ENCODE measurements at places on chromosomes 5 and 9. TPM values are rescaled to one million over a fixed set of nuclear protein-coding genes. Genes with fewer than 3 reads are reported as not detected.

DNA sequence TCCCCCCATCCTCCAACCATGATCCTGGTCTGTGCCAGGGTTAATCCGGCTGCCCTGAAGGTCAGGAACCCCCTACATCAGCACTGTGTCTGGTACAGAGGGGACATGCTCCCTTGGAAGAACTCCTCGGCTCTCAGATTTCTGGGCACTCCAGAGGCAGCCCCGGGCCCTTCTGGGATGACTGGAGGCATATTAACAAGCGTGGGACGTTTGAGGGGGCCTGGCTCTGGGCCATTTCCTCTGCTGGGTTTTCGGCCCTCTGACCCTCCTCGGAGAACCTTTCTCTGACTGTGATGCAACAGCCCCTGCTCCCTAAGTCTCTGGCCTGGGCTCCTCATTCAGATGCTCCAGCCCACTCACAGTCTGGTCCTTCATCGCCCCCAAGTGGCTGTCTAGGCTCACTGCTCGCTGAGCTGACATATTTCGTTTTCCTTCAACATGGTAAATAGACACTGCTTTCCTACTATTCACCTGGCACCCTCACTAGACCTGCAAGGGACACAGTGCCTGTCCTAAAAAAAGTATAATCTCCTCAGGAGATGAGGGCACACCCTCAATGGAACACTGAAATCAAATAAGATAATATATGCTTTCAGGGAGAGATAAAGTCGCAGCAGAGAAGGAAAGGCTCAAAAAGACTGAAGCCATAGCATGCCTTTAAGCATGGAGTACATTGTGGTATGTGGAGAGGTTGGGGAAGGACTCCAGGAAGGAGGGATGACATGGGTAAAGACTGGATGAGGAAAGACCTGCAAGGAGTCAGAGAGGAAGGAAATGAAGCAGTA is 404.7 kb upstream of the TRPC7 start:
- DNase-seq, result peak; percentile 31

DNA sequence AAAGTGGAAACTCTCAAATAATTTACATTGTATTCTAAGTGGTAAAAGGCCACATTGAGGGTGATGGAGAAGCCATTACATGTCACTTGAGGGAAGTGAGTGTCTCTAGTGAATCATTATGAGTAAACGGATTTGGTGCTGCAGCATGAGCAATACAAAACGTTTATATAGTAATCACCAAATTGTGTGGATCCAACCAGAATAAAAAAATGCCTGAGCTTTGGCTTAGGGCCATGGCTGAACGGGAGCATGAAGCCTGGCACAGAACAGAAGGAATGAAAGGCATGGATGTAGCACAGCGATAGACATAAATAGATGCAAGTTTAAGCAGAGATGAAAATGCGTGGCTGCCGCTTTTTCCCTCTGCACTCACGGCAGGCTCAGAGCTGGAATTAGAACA is 58.3 kb downstream of the PTTG1 start:
- no peak for DNase-seq

GRCh38 chr5:141567513-141568117 is 51.2 kb downstream of the DIAPH1 start:
- DNase-seq, result no peak

PCDHGA12 gene
- 1.7 TPM for polyA plus RNA-seq

LCN10 gene
- polyA plus RNA-seq, result 20.2 TPM

WNK2 gene
- 16.4 TPM for polyA plus RNA-seq

GRCh38 chr5:39400713-39401578 is 23.8 kb downstream of the DAB2 start:
- DNase-seq, result no peak

GRCh38 chr5:119343766-119344165 is 12.1 kb upstream of the TNFAIP8 start:
- DNase-seq, result no peak

GRCh38 chr9:126384926-126385325 is 58.3 kb downstream of the MVB12B start:
- DNase-seq, result no peak

DNA sequence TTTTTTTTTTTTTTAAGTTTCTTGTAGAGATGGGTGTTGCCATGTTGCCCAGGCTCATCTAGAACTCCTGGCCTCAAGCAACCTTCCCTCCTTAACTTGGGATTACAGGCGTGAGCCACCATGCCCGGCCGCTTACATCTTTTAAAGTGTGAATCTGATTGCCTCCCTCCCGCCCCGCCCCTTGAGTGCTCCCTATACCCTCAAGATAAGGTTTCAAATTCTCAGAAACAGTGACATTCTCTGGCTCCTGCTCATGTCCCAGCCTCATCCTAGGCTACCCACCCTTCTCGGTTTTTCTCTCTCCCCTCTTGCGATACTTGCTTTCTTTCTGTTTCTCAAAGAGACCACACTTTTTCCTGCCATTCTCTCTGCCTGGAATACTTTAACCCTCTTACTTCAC is 12.4 kb downstream of the MORN5 start:
- DNase-seq, result no peak

DNA sequence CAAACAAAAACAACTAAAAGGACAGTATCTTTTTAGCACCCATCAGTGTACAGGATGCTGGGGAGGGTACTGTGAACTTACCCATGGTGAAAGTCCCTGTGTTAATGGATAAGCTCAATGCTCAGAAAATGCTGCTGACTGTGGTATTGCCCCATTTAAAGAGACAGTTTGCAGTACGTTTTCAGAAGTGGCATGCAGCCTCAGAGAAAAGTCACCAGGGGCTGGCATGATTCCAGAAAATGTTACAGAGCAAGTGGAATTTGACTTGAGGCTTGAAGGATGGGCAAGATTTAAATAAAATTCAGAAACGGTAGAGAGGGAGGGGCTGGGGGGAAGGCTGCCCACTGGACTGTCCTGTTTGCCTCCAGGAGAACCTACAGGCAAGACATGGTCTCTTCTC is 7.2 kb downstream of the S1PR3 start:
- DNase-seq, result no peak

GRCh38 chr5:169581580-169582227 is 1.9 kb upstream of the SPDL1 start:
- peak; percentile 36 for DNase-seq

- DNase-seq, result no peak
Observed at GRCh38 chr5:57318251-57318650, 144.4 kb downstream of the GPBP1 start.

PCDHB14 gene
- polyA plus RNA-seq, result 6.3 TPM

Measured in forelimb muscle (tissue), 1 donor.